ENCODE measurements at places on chromosomes 1 and 21.

- DNase-seq, result peak; percentile 21
These were observed 134.7 kb downstream of the HLX start for GRCh38 chr1:221013691-221014660.

- DNase-seq, result no peak
These were observed at the start of gene HIVEP3 for GRCh38 chr1:41918450-41919043. Gene HIVEP3, minus strand, starts transcription at chr1:41918922.

- DNase-seq, result peak; percentile 26
These were observed 13.2 kb upstream of the MFN2 start for GRCh38 chr1:11967028-11967547.

DNA sequence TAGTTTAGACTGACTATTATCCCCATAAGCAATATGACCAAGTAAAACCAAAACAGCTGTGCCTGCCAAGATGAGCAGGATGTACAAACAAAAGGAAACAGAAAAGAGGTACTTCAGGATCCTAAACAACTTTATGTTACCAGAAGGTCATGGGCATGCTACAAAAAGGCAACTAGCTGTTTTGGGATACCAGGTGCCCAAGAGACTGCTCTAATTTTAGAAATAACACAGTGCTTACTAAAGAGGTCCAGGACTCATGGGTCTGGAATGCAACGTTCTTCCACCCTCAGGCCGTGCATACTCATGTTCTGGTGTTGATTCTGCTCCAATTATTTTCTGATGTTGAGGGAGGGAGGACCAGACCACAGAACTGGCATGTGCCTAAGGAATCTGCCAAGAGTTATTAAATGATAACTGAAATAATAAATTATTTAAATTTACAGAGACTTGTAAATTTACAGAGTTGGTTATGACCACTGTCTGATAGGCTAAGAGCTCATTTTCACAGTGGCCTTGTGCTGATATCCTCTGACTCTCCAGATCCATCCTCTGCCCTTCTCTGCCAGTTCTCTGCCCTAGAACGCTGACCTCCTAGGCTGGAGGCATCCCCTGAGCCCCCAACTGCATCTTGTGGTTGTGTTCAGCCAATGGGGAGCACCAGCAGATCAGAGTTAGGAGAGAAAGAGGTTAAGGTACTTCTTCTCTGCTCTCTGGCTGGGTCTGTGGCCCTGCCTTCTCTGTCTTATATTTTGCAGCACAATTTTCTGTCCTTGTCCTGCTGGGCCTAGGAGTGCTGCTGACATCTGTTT is 37.7 kb upstream of the BCL10 start:
- no peak for DNase-seq

DNA sequence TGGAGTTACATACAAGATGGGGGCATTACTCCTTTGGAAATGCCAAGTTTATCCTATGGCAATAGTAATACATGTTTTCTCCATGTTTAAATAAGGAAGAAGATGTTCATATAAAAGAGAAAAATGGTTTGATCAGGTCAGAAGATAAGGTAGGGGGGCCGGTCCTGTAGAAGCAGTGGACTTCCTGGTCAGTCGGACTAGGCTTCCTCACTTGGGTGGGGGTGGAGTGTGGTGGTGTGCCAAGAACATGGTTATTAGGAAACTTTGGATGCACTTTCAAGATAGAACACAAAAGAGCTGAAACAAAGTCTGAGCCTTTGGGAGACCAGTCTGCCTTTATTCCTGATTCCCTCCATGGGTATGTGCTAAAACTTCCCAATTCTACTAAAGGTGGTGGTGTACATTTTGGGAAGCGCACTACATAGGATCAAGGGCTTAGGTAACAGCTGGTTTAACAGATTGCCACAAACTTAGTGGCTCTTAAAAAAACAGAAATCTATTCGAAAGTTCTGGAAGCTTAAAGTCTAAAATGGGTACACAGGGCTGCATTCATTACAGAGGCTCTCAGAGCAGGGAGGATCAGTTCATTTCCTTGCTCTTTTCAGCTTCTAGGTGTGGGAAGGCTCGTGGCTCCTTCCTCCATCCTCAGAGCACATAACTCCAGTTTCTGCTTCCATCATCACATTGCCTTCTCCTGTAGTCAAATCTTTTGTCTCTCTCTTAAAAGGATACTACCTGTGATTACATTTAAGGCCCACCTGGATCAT is 64.6 kb downstream of the KDM1A start:
- no peak for DNase-seq

- DNase-seq, result no peak
These were observed 19.1 kb downstream of the SRSF4 start for GRCh38 chr1:29162476-29163138.

DNA sequence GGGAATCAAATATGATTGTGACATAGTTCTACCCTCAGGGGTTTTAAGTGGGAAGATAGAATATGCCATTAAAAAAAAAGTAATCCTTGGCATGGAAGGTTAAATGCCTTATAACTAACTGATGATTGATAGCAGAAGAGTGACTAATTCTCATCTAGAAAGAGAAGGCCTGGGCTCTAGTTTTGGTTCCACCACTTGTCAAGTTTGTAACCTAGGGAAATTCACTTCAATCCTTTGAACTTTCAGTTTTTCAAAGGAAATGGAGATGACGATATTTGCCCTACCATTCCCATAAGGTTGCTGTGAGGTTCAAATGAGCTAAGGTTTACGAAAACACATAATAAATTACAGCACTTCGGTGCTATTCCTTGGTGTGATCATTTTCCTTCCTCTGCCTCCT is 88.5 kb downstream of the GPR88 start:
- DNase-seq, result no peak

DNA sequence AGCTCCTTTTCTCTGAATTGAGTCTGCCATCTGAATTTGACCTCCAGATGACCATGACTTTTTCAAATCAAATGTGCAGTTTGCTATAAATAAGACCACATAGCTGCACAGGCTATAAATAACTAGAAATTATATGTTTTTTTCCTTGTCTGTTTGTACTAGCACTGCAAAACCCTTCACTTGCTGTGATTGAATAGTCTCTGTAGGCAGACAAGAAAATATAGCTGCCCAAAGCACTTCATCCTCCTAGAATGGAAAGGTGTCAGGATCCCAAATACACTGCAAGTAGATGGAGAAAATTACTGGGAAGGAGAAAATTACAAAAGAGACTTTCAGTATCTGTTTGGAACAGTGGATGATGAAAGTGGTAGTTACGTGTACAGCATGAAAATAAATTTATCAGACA is 175.8 kb downstream of the APP start:
- DNase-seq, result no peak

DNA sequence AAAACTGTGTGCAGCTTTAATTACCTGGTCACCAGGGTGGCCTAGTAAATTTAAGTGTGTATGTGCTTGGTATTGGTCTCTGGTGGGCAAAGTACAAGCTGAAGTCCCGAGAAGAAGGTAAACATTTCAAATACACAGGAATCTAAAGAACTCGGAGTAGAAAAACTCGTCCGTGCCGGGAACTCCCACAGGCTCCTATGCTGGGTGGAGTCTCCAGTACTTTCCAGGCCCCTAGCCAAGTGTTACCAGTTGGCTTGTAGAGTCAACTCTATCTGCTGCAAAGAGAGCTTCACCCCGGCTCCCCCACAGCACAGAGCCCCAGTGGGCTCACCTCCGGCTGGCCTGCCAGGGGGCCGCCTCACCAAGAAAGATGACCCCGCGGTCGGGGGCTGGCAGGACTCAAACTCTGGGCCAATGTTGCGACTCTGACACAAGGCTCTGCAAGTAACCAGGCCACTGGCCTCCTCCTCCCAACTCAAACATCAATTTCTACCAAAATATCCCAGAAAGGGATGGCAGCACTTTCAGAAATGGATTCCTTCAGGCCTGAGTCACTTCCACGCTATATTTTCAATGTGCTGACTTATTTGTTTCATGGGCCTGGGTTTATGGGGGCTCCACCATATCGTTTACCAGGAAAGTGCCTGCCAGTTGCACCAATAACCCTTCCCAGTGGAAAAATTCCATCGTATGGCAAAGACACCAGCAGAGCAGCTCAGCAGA is 73.9 kb downstream of the SLC66A1 start:
- DNase-seq, result no peak

GRCh38 chr1:218165701-218166114 is 119.4 kb upstream of the RRP15 start:
- DNase-seq, result no peak

DNA sequence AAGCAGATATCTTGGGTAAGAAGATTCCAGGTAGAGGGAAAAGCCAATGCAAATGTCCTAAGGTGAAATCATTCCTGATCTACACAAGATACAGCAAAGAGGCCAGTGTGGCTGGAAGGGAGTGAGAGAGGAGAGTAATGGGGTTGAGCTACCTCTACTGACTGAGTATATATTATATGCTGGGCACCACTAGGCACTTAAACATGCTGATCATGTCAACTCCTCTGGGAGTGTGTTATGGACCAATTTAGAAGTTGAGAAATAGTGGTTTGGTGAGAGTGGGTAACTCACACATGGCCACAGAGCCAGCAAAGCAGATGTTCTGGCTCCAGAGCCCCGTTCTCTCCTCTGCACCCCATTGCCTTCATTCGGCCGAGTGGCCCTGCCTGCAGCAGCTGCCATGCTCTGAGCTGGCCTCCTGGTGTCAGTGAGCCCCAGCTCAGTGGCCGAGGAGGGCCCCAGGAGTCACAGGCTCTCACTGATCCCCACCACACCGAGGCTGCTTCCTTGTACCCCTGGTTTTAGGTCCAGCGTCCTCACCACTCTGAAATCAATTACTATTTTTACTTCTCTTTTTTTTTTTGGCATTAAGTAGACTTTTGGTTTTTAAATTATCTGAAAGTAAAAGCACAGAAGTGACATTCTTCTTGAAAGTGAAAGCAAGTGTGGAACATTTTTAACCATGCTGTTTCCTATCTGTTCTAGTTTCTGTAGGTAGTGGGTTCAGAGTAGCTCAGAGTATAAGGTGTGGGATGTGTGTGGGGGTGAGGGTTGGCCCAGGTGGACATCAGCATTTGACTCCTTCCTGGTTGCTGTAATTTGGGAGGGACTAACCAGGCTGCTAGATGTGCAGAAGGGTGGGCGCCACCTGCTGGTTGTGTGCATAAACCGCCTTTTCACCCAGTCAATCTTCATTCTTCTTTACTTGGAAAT is 45.8 kb upstream of the CRNN start:
- DNase-seq, result peak; percentile 69

GRCh38 chr1:168265596-168265995 is 15.1 kb upstream of the TBX19 start:
- no peak for DNase-seq

DNA sequence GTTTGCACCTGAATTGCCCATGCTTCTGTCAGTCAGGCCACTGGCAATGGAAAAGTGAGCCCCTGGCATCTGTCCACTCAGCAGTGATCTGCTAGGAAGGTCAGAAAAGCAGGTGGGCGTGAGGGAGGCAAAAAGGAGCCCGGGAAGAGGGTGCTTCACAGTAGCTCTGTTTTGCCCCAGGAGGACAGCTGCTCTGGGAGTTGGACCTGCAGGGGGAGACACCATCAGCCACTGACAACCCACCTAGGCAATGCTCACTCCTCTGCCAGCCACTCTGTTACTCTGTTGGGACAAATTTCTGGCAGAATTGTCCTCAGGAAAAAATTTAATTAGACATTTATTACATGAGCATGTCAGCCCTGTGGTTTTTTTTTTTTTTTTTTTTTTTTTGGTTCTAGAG is 146.4 kb downstream of the LRIG2 start:
- DNase-seq, result no peak

- no peak for DNase-seq
These were observed 73.1 kb upstream of the RGS21 start for GRCh38 chr1:192243721-192244120.

DNA sequence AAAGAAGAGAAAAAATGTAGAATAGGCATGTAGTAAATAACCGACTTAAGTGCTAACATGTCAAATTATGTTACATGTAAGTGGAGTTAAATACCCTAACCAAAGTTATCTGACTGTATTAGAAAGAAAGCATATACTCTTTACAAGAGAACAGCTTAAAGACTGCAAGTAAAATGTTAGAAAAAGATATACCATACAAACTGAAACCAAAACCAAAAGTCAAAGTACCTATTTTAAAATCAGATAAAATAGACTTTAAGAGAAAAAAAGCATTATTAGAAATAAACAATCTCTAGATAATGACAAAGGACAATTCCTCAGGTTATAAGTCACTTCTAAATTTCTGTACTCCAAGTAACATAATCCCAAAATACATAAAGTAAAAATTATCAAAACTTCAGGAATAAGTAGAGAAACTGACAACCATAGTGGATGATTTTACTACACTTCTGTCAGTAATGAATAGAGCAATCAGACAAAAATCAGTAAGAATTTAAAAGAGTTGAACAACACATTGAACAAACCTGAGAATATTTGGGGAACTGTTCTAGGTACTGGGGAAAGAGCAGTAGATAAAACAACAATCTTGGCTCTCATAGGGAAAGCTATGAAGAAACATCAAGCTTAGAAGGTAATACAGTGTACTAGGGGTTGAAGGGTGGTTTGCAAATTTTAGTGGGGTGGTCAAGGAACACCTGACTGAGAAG is 127.3 kb downstream of the TBX19 start:
- no peak for DNase-seq

GRCh38 chr1:200771625-200772555 is 33.2 kb downstream of the CAMSAP2 start:
- no peak for DNase-seq

- no peak for DNase-seq
These were observed 4.8 kb downstream of the ABCB10 start for GRCh38 chr1:229553621-229554130.

DNA sequence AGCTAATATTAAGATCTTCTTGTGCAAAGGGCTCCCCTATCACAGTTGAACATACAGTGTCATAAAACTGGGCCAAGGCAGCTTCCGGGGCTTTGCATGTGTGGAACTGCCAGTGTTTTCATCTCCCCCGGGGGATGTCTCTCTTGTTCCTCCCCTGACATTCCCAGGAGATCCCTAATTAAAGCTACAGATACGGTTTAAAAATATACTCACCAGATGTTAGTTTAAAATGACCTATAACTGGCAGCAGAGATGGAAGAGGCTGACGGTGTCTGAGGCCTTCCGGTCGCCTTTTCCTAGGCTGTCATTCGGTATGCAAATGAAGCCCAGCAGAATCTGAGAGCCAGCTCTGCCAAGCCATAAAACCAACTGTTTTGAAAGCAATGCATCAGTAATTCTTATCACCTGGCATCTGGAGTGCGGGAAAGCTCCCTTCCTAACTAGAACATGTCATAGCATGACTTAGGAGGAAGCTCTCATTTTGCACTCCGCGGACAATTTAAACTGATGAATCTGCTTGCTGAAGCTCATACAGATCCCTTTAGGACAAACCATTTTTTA is 436.5 kb upstream of the VAMP3 start:
- DNase-seq, result no peak

DNA sequence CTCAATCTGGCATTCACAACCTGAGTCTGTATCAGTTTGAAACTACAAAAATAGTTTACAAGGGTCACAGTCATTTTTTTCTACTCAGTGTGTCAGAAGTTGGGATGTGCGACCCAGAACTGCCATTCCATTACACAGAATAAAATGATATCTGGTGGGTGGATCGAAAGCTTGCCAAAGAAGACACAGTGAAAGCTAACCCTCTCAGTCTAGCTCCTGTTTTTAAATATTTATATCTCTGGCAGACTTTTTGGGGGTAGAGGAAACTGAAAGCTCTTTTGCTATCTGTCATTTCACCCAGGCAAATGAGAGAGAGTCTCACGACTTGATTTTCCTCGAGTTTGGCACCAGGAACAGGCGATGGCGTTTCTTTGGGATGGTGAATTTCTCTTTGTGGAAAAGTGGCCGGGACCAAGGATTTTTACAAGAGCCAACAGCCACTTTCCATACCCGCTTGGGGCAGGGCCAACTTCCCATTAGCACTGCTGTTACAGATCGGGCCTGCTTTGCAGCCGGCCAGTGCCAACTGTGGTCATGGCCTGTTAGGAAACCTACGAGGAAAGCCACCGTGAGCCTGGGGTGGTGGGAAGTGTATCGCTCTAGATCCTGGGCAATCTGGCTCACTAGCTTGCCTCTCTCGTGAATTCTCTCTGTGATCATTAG is 185.5 kb upstream of the NFIA start:
- no peak for DNase-seq

All from CD14-positive monocyte (primary cell).